ENCODE measurements at places on chromosomes 1 and 21. TPM values are rescaled to one million over a fixed set of nuclear protein-coding genes. Genes with fewer than 3 reads are reported as not detected.

Gene CD1D
- polyA plus RNA-seq: 1.9 TPM

Gene S100A7A
- polyA plus RNA-seq: not detected

Gene SFN
- polyA plus RNA-seq: 23.9 TPM

Gene VASH2
- 81.7 TPM for polyA plus RNA-seq
